ENCODE measurements at places on chromosomes 16 and 17.

DNA sequence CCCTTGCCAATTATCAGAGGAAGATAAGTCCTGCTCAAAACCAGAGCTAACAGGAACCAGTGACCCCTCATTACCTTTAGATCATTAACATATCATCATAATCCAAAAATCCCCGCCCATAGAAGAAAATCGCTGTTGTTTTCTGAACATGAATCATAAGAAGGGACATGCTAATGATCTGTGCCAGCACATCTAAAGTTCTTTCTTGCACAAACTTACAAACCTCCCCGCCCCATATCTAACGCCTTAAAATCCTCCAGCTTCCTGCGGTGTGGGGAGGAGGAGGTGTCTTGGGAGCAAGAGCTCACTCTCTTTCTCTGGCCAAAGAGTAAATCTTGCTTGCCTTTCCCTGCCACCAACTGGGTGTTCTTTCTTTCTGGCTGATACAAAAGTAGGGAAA is 78.3 kb downstream of the IRX3 start:
- no peak for DNase-seq

DNA sequence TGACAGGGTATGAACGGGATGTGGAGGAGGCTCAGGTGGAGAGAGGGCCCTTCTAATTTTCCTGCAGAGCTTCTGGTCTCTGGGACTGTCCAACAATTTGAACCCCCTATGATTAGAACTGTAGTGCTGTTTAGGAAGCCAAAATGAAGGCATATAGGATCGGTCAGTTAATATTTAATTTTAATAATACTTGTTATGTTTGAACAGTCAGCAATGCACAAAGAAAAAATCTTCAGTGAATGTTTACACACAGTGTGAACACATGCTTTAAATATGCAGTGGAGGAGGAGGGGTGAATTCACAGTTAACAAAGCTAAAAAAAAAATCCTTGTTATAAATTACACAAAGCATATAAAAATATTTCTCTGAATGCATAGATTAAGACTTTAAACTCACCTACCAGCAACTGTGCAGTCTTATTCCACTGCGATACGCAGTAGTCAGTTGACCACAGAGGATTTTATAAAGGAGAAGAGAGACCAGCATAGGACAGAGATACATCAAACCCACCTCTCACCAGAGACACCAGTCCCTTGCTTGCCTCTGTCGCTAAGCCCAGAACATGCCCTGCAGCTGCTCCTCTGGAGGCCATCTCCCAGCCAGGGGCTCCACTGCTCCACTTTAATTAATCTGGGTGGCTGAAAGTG is 14.6 kb downstream of the ANKRD40 start:
- DNase-seq: no peak

DNA sequence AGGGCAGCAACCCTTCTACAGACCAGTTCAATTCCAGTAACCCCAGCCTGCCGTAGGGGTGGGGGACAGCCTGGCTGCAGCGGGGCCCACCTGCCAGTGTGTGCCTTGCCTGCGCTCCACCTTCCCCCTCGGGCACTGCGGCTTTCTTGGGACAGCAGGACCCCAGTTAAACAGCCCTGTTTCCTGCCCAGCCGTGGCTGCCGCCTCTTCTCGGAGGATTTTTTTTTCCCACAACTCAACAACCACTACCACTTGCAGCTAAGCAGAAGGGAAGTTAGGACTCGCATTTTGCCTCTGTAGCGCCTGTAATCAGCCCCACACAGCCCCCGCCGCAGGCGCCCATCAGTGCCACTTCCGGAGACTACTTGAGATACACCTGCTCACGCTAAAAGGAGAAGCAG is 76.1 kb downstream of the RAI1 start:
- DNase-seq: no peak

- peak; percentile 50 for DNase-seq
These were observed 825 bp downstream of the BLMH start for GRCh38 chr17:30290696-30291542.
